ENCODE measurements at places on chromosomes 16 and 17.
A peak's percentile ranks its signal among the peaks of the same experiment; 100 is the strongest.

- no peak overlapping the region for H3K4me3 ChIP-seq
- H3K27ac ChIP-seq: no peak overlapping the region
- no peaks in the 10 kb centered on the region for H3K27me3 ChIP-seq
These were observed 2.5 kb downstream of the ITGAE start for GRCh38 chr17:3798273-3799180.

- no peaks in the 10 kb centered on the region for H3K27me3 ChIP-seq
- no peak overlapping the region for H3K4me3 ChIP-seq
- no peak overlapping the region for H3K27ac ChIP-seq
- no peak for DNase-seq
- no peaks in the 10 kb centered on the region for H3K4me1 ChIP-seq
- H3K36me3 ChIP-seq: no peaks in the 10 kb centered on the region
These were observed 206.6 kb downstream of the CDH8 start for GRCh38 chr16:61829631-61830030.

DNA sequence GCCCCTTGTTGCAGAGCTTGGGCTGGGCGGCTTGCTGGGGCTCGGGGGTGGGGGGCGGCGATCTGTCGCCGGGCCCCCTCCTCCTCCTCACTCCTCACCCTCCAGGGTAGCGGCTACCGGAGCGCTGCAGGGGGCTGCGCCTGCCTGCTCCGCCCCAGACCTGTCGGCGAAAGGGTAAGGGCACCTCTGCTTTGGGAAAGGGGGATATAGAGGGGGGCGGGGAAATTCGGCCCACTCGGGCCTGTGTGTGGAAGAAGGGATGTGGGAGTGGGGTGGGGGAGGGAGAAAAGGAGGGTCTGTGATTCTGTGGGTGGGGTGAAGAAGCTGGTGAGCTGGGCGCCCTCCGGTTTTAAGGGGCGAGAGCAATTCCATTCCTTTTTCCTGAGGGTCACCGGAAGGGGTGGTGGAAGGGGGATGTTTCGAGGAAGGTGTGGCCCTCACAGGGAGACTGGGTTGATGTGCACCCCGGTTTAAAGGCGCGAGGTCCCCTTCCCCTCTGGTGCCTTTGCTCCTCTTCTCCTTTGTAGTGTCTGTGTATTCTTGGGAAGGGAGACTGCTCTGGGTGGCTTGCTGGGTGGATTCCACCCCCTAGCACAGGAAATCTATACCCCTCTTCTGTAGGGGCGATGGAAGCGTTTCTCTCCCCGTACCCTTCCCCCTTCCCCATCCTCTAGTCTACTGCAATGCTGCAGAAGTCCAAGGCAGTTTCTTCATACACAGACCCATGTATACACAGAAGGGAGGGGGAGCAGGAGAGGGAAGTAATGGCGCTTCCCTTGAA is 878 bp downstream of the TAOK1 start:
- DNase-seq: no peak
- H3K36me3 ChIP-seq: no peaks in the 10 kb centered on the region
- peak overlapping the region; percentile 100 for H3K27ac ChIP-seq
- peak overlapping the region; percentile 95 for H3K4me3 ChIP-seq
- peaks cover 19% of the 10 kb centered on the region for H3K4me1 ChIP-seq
- H3K27me3 ChIP-seq: no peaks in the 10 kb centered on the region

GRCh38 chr17:7351665-7352502 is at the start of gene KCTD11:
Gene KCTD11, plus strand, starts transcription at chr17:7352162.
- no peaks in the 10 kb centered on the region for H3K36me3 ChIP-seq
- H3K27me3 ChIP-seq: no peaks in the 10 kb centered on the region
- no peaks in the 10 kb centered on the region for H3K4me1 ChIP-seq
- DNase-seq: peak; percentile 85
- peak within 1 kb of the TSS; percentile 91 for H3K27ac ChIP-seq

- no peak overlapping the region for H3K27ac ChIP-seq
- H3K27me3 ChIP-seq: no peaks in the 10 kb centered on the region
- DNase-seq: no peak
- H3K36me3 ChIP-seq: no peaks in the 10 kb centered on the region
These were observed 15.2 kb downstream of the RDM1 start for GRCh38 chr17:35915153-35915964.

GRCh38 chr16:71912534-71913275 is 17.4 kb downstream of the IST1 start:
- H3K27ac ChIP-seq: no peak overlapping the region
- H3K4me1 ChIP-seq: peaks cover 66% of the 10 kb centered on the region
- no peak for DNase-seq

GRCh38 chr17:50029185-50029584 is 26.7 kb upstream of the ITGA3 start:
- no peak overlapping the region for H3K4me3 ChIP-seq
- no peak for DNase-seq
- no peaks in the 10 kb centered on the region for H3K4me1 ChIP-seq
- no peaks in the 10 kb centered on the region for H3K36me3 ChIP-seq
- H3K27me3 ChIP-seq: no peaks in the 10 kb centered on the region

- H3K4me1 ChIP-seq: no peaks in the 10 kb centered on the region
- H3K4me3 ChIP-seq: no peak overlapping the region
- no peaks in the 10 kb centered on the region for H3K36me3 ChIP-seq
- no peaks in the 10 kb centered on the region for H3K27me3 ChIP-seq
These were observed 117.5 kb downstream of the ASIC2 start for GRCh38 chr17:33175562-33175961.

GRCh38 chr17:5526821-5527598 is 40.6 kb downstream of the MIS12 start:
- no peak for DNase-seq
- peaks cover 40% of the 10 kb centered on the region for H3K36me3 ChIP-seq
- no peak overlapping the region for H3K27ac ChIP-seq
- no peak overlapping the region for H3K4me3 ChIP-seq
